GM20000 (cell line): ENCODE measurements at places on chromosomes 12 and 14.

DNA sequence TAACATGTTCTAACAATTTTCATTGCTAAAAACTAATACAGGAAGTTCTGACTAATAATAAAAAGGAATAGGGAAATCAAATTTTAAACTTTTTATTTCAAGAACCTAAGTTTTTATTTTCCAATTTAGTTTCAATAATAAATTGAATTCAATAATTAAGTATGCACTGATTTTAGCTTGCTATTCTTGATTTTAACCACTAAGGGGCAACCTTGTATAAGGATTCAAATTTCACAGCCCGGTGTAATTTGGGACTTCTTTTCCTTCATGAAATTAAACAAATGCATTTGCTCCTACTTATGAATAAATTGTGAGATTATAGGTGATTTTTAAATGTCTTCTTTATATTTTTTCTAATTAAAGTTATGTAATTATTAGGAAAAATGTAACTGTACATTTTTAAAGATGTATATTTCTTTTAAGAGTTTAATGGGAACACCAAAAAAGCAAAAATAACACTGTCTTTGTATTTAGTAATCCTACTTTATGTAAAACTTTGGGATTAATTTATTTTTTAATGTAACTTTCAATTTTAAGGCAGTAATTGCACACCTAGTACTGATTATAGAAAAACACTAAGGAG lies 241.4 kb upstream of the PDZRN4 start:
- DNase-seq, result peak; percentile 7

DNA sequence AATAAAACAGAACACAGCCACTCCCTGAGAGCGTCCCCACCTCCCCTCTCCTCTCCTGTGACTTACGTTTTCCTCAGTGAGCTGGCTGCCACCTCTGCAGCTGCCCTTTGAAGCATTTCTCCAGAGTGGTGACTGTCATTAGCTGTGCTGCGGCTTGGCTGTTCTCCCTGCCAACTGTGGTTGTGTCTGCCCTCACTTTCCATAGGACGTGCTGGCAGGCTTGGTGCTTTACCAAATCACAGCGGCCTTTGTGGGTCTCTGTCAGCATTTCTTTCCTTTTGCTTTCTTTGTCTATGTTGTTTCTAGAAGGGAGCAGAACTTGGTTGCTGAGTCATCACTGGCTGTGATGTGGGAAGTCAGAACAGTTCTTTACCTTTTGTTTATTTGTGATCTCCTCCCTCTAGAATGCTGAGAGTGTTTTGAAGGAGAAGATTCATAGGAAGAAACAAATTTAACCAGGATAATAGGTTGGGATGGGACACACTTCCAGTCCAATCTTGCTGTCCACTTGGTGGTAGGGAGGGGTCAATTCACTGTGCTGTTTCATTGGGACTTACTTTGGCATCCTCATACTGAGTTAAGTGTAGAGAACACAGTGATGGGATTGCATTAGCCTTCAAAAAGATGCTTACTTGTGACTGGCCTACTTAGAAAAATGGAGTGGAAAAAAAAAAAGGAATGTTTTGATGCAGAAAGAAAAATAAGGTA lies 88.2 kb downstream of the TMX1 start:
- no peak for DNase-seq

DNA sequence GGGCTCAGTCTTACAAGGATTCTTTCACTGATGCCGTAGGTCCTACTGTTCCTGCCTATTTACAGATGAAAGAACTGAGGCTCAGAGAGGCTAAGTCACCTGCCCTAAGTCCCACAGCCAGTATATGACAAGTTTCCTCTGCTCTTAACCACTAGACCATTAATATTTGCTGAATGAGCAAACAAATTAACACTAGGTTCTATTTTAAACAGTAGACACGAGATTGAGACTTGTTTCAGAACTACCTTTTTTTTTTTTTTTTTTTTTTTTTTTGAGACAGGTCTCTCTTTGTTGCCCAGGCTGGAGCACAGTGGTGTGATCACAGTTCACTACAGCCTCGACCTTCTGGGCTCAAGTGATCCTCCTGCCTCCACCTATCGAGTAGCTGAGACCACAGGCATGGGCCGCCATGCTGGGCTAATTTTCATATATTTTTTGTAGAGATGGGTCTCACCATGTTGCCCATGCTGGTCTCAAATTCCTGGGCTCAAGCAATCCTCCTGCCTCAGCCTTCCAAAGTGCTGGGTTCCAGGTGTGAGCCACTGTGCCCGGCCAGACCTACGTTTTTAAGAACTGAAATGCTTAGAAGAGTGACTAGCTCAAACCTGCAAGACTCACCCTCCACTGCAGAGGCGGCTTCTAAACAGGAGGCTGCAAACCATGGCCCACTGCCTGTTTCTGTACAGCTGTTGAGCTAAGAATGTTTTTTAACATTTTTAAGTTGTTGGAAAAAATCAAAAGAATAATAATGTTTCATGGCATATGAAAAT lies 12.9 kb downstream of the SYNE3 start:
- DNase-seq, result peak; percentile 57

GRCh38 chr14:75181293-75182062 lies 5.1 kb upstream of the TMED10 start:
- no peak for DNase-seq

DNA sequence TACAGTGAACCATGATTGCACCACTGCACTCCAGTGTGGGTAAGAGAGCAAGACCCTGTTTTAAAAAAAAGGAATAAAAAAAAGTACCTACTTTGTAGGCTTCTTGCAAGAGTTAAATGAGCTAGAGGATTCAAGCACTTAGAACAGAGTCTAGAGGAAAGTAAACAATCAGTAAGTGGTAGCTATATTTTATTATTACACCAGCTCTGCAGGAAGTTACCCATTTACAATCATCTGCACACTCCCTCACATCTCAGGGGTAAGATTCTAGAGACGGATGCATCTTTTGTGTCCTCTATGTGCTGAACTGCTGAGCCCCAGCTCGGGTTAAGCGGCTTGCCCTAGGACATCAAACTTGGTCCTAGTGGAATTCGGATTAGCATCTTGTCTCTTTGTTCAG lies 67.3 kb downstream of the KCNK10 start:
- no peak for DNase-seq

DNA sequence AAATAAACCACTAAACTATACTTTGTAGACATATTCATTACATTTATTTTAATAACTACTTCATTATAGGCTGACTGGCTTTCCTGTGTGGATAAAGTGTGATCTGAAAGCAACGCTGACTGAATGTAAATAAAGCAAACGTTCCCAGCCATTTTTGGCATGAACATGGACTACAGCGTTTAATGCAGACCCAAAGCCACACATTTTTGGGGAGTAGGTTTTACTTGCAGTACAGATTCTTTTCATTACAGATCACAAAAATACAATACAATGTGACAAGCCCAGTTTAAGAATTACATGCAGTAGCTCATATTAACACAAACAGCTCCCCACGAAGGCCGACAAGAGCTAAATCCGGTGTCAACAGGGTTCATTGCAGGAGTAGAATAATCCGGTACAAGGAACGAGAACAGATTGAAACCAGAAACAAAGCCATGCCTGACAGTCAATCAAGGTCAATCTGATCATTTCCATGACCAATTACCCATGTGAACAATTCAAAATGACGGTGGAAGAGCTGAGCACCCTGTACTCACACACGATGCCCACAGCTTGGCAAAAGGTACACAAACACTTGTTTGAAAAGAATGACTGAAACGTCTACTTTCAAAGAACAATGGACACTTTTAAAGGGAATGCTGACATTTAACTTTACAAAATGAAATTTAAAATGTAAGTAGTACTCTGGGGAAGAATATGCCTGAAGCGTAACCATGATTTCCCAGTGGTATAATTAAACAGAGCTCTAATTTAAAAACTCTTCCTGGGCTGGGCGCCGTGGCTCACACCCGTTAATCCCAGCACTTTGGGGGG lies 5.3 kb downstream of the BAG5 start:
- DNase-seq, result no peak

DNA sequence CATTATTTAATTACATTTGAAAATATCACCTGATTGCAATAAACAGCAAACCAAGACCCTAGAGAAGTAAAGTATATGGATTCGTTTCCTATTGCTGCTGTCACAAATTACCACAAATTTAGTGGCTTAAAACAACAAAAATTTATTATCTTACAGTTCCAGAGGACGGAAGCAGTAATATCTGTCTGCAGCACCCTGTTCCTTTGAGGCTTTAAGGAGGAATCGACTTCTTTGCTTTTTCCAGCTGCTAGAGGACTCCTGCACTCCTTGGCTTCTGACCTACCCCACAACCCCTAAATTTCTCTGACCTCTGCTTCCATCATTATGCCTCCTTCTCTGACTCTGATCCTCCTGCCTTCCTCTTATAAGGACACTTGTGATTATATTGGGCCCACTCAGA lies 23.8 kb upstream of the PPM1A start:
- no peak for DNase-seq

DNA sequence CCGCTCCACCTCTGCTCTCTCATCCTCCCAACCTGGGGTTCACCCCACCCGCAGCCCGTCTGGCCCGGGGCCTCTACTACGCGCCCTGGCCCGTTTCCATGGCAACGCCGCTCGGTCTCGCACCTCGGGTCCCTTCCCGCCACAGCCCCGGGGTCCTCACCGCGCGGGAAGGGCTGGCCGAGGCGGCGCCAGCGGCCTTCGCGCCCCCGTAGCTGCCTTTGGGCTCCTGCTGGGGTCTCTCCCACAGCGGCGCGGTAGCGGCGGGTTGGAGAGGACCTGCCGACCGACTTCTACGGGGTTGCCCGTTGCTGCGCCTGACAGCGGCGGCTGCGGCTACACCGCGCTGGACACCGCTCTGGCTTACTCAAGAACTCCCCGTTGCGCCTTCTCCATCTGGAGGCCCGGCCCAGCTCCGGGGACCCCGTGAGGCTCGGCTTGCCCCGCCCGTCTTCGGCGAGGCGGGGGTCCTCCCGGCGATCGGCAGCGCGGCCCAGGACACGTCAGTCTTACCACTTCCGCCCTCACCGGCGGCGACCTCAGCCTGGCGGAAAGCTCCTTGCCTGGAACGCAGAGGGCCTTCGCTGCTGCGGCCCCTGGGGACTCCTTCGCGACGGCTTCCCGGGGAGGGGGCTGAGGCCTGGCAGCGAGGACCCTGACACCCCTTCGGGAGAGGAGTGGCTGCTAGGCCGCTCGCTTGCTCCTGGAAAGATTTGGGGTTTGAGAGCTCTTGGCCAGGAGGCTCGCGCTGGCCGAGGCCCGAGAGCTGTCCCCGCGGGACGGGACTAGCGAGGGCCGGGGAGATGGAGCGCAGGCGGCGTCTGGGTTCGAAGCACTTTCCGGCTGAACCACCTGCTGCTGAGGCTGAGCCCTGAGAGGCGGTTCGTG lies at the start of gene TM9SF1:
TM9SF1 (minus strand) TSS at position 256 of the 885 bp plus-strand sequence. CDS start 422 bp downstream, outside the sequence.
- DNase-seq, result peak; percentile 94
